ENCODE measurements at places on chromosomes 5 and 9.

DNA sequence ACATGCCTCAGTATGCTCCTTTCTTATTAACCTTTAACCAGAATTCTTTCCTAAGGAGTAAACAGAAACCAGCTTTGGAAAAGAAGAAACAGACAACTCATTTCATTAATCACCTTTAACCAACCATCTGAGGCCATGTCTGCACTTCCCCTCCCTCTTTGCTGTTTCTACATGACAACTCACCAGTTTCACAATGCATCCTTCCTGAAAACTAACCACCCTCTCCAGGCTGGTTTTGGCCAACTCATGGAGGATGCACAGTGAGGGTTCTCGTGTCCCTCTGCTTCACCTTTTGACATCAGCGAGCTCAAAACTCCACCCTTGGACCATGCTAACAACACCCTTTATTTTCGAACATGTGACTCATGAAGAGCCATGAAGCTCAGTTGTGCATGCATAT lies 244.1 kb downstream of the ELAVL2 start:
- no peak for DNase-seq

GRCh38 chr5:83157163-83157562 lies 79.8 kb downstream of the XRCC4 start:
- no peak for DNase-seq

DNA sequence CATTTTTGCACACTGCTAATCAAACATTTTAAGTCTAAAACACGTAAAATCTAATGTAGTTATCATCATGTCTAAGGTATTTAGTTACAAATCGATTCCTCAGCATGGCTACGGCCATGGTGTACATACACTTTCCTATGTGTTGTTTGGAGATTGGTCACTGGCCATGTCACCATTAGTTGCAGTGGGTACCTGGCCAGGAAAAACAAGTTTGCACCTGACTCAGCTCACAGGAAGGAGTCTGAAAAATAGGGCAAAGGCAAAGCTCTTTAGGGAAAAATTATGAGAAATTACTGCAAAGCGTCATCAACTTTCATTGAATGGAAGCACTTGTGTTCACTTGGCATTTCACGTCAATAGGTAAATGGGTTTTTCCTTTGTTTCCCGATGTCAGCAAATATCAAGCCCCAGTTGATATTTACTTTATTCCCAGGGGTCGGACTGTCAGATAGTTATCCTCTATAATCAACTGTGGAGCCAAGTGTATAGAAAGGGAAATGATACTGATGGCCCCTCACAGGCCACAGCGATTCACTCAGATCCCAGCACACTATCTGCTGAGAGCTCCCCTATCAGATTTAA lies 626.0 kb upstream of the ADAMTS16 start:
- no peak for DNase-seq

DNA sequence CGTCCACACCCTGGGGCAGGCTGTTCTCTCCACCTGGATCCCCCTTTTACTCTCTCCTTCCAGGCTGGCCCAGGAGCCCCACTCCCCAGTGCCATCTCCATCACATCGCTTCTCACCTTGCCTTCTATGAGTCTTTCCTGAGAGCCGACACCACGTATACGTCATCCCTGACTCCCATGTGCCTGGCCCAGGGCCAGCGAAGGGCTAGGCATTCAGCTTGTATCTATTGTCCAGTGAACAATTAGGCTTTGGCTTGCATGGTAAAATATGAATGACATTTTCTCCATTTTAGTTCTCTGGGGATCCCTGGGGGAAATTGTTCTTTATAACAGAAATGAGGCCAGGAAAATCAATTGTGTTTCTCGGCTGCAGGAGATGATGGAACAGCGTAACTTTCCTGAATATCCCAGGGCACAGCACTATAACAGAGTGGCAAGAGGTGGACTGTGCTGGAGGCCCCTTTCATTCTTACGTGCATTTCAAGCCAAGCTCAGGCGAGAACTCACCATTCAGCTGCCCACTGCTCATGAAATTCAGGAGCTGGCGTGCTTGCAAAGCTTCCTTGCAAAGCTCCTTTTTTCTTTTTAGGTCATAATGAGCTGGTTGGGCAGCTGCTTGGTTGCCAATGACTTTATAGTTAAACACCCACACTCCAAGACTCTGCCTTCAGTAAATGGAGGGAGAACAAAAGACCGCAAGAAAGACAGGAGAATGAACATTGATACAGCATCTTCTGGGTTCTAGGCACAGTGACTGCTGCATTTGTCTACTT lies 37.7 kb downstream of the NSG2 start:
- no peak for DNase-seq

DNA sequence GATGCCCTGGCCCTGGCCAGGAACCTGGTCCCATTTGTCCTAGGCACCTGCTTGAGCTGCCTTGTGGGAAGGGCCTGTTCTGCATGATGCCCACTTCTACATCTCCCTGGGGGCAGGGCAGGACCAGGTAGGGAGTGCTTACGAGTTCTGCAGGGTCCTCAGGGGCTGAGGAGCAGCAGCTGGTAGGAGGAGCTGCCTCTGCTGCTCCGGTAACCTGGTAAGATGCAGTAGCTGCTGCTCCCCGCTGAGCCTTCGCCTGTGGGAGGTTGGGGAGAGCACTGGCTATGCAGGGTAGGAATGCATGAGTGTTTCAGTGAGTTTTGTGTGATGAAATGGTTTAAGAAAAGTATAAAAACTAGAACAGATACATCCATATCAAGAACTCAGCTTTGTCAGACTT lies 13.6 kb downstream of the LRRC8A start:
- no peak for DNase-seq

GRCh38 chr5:130580264-130580663 lies 584.8 kb downstream of the HINT1 start:
- no peak for DNase-seq

- no peak for DNase-seq
Measured at GRCh38 chr5:142725231-142726187, 39.6 kb upstream of the FGF1 start.

- no peak for DNase-seq
Measured at GRCh38 chr9:79641070-79641469, 69.3 kb downstream of the TLE4 start.

GRCh38 chr5:82011761-82012160 lies 39.9 kb downstream of the ATG10 start:
- no peak for DNase-seq

- no peak for DNase-seq
Measured at GRCh38 chr5:31995006-31995405, 179.1 kb downstream of the GOLPH3 start.

GRCh38 chr5:150410524-150411244 lies 2.0 kb downstream of the CD74 start:
- peak; percentile 74 for DNase-seq

GRCh38 chr5:141995656-141996055 lies 17.2 kb downstream of the GNPDA1 start:
- no peak for DNase-seq

DNA sequence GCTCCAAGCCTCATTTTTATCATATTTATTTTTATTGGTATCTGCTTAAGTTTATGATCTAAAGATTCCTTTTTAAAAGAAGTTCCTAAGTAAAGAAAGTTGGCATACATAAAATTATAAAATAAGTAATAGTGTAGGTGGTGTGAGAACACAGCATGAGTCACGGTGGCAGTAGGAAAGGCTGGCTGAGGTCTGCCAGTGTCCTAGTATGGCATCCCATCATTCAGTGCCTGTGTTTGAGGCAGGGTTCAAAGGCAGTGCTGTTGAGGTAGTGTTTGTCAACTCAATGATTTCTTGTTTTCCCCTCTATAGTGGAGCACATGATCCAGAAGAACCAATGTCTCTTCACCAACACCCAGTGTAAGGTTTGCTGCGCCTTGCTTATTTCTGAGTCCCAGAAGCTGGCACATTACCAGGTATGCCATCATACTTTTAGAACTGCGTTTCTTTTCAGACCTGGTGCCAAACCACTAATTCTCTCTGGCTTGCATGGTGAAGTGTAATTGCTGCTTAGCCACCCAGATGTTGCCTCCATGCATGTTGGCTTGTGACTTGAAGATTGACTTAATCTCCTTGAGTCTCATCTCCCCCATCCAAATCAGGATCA lies 18.4 kb downstream of the ZNF346 start:
- no peak for DNase-seq

DNA sequence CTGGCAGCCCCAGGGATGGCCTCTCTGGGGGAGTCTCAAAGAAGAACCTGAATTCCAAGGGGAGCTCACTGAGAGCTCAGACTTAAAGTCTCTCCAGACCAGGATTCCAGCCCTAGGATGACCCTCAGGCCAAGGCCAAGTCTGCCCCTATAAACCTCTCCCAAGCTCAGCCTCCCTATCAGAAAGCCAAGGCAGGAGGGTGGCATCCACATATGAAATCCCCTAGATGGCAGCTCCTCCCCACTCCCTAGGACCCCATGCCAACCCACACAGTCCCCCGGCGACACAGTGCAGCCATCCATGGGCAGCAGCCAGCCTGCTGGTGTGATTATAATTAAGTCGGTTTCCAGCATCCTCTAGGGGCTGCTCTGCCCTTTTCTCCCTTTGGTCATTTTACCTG lies 269.9 kb downstream of the CDK5RAP2 start:
- DNase-seq, result no peak

DNA sequence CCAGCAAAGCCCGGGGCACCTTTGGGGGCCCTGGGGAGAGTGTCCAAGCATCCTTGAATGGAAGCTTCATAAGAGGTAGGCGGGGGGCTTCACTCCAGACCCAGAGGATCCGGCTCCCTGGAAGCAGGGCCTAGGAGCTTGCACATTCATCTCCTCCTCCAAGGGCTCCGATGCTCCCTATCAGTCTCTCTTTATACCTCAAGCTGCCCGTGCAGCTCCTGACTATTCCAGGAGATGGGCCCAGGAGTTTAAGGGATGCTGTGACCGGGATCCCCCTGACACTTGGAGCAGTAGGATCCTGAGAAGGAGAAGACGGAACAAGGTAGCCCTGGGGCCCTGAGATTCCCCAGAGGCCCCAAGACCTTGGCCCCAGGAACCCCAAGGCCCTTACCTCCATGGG lies 25.9 kb downstream of the CSF1R start:
- DNase-seq, result no peak

GRCh38 chr5:36740259-36740898 lies 134.0 kb downstream of the SLC1A3 start:
- no peak for DNase-seq

GRCh38 chr9:132575005-132575609 lies 7.3 kb upstream of the BARHL1 start:
- DNase-seq, result no peak

- no peak for DNase-seq
Measured at GRCh38 chr9:121830441-121831140, 179.2 kb downstream of the DAB2IP start.

DNA sequence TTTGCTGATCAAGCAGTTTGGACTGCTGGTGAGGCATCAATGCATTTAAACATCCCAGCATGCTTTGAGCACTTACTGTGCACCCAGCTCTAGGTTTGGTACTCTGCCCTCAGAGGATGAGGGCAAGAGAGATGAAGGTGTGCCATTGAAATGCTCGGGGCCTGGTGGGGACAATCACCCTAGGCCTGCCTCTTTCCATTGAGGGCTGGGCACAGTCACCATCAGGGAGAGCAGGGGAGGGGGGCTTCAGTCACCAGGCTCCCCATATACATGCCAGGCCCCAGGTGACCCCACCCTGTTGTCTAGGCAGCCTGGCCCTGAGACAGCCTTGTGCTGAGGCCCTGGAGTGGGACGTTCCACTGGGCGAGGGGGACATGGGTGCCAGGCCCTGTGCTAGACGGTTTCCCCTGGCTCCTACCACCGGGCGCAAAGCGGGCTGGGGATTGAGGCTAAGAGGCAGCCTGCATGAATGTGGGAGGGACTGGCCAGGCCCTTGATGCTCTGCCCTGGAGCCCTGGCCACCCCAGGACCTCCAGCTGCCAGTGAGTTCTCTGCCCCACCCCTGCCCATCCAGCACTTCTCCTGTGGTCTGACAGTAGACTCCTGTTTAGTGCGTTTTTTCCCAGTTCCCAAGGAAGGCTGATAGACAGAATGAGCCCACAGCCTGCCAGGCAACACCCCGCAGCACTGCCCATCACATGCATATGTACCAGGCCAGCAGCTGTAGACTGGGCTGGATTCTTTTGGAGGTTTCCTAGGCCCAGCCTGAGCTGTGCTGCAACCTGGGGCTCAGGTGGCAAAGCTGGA lies 18.9 kb downstream of the TCF7 start:
- DNase-seq, result no peak

GRCh38 chr5:157613385-157614245 lies 38.0 kb upstream of the ADAM19 start:
- DNase-seq, result no peak
